ENCODE measurements at places on chromosomes 11 and 22. TPM values are rescaled to one million over a fixed set of nuclear protein-coding genes. Genes with fewer than 3 reads are reported as not detected.

Gene APOA4
- not detected for total RNA-seq

Gene NAT10
- total RNA-seq = 87.9 TPM

Gene CHRM1
- total RNA-seq = not detected

Gene SHANK3
- 5.0 TPM for total RNA-seq

Gene OR8H2
- total RNA-seq = not detected

- DNase-seq = no peak
Observed at GRCh38 chr11:65817312-65817834, 16.4 kb upstream of the SNX32 start.

GRCh38 chr22:22474733-22475132, 33.8 kb downstream of the ZNF280B start:
- no peak for DNase-seq

GRCh38 chr11:15836795-15837194, 519.6 kb downstream of the SOX6 start:
- DNase-seq = peak; percentile 20

GRCh38 chr22:37045958-37046357, 5.6 kb upstream of the KCTD17 start:
- DNase-seq = no peak

DNA sequence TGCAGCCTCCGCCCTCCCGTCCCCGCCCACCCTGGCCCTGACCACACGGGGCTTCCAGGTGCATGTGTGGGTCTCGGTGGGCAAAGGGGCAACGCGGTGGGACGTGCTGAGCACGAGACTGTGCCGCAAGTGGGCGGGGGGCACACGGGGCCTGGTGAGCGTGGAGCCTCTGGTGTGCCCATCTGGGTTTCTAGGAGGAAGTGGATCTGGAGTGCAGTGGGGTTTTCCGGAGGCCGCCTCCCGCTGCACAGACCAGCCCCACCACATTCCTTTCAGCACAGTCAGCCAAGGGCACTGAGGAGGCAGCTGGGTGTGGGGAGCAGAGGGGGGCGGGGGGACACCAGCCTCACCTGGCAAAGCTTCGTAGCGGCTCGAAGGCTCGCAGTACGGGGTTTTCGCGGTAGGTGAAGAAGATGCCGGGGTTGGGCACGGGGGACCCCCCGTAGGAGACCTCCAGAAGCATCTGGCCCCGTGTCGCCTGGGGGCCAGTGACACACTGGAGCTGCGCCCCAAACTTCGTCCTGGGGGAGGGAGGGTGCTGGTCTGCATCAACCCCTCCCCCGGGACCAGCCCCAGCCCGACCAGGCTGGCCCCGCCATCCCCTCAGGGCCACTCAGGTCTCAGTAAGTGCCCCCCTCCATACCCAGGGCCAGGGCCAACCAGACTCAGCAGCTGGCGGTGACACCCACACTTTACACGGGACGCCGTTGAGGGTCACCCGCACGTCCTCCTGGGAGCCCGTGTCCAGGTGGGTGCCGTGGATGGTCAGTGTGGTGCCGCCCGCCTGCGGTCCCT, 12.4 kb upstream of the MAPK11 start:
- DNase-seq = no peak

GRCh38 chr11:71305451-71306125, 53.2 kb upstream of the SHANK2 start:
- DNase-seq = no peak
